ENCODE measurements at places on chromosomes 2 and 18.
A peak's percentile ranks its signal among the peaks of the same experiment; 100 is the strongest.

DNA sequence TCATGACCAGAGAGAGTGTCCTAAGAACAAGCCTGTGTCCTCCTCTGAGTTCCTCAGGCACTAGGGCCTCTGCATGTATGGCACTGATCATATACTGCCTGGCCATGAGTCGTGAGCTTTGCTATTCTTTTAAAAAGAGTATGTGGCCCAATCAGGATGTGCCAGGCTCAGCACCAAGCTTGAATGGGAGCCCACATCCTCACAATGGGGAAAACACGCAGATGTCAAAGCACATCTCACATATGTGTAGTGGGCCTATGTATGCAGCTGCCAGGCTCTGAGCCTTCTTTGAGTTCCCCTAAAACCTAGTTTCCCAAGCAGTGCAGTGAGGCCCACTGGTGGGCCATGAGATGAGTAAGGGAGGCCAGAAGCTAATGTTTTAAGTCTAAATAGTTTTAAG, 69.9 kb upstream of the SLC1A4 start:
- no peak for DNase-seq

DNA sequence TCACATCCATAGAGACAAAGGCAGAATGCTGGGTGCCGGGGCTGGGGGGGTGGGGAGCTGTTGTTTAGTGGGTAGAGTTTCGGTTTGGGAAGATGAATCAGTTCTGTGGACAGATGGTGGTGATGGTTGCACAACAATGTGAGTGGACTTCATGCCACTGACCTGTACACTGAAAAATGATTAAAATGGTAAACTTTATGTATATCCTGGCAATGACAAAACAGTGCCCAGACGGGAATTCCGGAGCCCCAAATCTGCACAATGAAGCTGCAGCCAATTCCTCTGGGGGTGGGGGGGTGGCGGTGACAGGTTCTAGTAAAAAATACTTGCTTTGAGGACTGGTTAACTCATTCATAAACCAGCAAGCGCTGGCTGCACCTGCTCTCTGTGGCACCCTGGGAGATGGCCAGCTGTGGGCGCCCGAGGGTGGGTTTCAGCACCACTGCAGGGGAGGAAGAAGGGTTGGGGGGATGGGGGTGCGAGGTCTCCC, 81.8 kb upstream of the HPCAL1 start:
- DNase-seq = no peak

DNA sequence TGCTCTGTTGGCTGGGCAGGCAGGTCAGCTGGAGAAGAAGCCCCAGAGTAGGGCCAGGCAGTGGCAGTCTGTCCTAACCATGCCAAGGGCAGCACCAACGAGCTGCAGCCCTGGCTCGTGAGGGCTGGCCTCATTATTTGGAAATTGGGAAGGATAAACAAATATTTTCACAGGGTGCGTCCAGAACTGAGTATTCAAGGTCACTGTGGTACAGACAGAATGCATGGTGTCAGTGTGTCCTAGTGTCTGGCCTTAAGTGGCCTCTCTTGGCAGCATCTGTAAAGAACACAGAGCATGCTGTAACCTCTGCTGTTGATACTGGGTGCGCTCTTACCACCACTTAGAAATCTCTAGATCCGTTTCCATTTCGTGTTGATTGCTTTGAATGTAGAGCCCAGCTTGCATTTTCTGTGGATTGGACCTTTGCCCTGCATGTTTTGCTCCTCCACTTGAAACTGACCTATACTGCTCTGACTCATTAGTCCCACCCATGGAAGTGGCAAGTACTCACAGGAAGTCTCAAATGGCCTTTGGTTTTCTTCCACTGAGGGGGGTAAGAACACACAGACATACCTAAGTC, 88.2 kb downstream of the GREB1L start:
- peak; percentile 53 for DNase-seq

GRCh38 chr2:27737676-27738348, 33.7 kb upstream of the MRPL33 start:
- no peak for DNase-seq

- DNase-seq = no peak
Measured at GRCh38 chr2:113124984-113125855, 2.2 kb upstream of the IL1RN start.

- no peak for DNase-seq
Measured at GRCh38 chr2:120345608-120346007, 328 bp upstream of the INHBB start.

- no peak for DNase-seq
Measured at GRCh38 chr18:22337833-22338232, 79.9 kb downstream of the CTAGE1 start.

GRCh38 chr2:32375228-32375892, 18.5 kb downstream of the BIRC6 start:
- no peak for DNase-seq

DNA sequence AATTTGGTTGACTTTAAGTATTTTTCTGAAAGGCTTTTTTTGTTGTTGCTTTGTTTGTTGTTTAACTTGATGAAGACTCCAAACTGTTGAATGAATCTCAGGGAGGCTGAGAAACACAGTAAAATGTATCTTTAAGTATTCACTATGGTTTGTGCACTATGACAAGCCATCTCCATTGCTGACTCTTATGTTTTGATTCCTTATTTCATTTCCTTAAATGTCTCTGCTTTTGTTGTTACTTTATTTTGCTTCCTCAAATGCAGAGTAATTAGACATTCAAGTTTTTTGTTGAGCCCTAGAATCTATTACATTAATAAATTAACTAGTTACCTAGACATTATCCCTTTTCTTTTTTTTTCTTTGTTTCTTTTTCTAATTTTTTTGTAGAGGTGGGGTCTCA, 46.3 kb upstream of the SLC39A10 start:
- no peak for DNase-seq

- DNase-seq = no peak
Measured at GRCh38 chr2:239674981-239675825, 274.4 kb upstream of the HDAC4 start.

DNA sequence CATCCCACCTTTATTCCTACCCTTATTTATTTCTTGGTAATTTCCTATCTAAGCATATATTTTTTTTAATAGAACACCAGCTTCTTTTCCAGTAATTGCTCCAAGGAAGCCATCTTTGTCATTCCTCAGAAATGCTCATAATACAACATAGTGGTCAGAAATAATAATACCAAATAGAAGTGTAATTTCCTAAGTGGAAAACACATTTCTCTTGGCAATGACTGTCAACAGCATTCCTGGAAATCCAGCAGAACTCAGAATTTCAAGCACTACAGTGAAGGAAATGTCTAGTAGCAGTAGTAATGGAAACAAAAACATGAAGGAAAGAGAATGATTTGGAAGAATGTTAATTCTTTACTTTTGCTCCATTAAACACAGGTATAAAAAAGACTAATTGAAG, 56.6 kb downstream of the GDF7 start:
- no peak for DNase-seq
